ENCODE measurements at places on chromosomes 11 and 22.

GRCh38 chr11:120832481-120833238, 191.2 kb upstream of the TBCEL start:
- DNase-seq: no peak

DNA sequence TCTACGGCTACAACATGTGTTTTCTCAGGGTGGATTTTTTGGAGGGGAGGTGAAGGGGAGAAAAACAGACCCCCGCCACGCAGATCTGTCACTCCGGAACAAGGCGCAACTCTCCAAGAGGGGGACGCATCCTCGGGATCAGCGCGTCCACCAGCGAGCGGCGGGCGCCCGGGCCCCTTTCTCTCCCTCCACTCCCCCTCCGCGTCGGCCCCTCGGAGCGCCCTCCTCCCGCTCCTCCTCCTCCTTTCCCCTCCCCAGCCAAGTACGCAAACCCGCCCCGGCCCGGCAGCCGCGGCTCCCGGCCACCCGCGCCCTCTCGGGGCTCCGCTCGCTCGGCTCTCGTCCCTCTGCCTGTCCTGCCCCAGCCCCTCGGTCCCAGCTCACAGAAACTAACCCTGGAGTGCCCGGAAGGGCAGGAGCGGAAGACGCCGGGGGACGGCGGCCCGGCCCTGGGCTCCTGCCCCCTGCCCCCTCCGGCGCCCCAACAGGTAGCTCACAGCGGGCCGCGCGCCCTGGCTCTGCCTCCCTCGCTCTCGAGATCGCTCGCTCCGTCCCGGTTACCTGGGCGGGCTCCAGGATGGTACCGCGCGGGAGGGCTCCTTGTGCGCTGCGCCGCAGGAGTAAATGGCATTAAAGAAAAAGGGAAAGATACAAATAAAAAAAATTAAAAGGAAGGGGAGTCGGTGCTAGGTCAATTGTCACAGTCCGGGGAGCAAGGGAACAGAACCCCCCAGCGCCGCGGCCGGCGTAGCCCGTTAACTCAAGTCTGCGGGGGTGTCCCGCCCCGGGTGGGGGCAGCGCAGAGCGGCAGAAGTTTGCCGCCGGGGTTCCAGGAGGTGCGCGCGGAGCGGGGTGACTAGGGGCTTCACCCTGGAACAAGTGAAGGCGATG, 131.4 kb upstream of the C11orf58 start:
- DNase-seq: no peak

GRCh38 chr22:29435236-29436136, 2.9 kb upstream of the RFPL1 start:
- DNase-seq: no peak

- DNase-seq: no peak
Measured at GRCh38 chr11:83835423-83835822, 549.3 kb upstream of the CCDC90B start.

DNA sequence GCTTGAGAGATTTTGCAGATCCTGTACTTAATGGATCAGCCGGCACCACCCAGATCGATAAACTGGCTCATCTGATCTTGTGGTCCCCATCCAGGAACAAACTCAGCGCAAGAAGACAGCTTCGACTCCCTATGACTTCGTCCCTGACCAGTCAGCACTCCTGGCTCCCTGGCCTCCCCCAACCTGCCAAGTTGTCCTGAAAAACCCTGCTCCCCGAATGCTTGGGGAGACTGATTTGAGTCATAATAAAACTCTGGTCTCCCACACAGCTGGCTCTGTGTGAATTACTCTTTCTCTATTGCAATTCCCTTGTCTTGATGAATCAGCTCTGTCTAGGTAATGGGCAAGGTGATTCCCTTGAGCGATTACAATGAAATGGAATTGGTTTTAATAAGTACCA, 29.5 kb downstream of the OR2AG2 start:
- DNase-seq: no peak

DNA sequence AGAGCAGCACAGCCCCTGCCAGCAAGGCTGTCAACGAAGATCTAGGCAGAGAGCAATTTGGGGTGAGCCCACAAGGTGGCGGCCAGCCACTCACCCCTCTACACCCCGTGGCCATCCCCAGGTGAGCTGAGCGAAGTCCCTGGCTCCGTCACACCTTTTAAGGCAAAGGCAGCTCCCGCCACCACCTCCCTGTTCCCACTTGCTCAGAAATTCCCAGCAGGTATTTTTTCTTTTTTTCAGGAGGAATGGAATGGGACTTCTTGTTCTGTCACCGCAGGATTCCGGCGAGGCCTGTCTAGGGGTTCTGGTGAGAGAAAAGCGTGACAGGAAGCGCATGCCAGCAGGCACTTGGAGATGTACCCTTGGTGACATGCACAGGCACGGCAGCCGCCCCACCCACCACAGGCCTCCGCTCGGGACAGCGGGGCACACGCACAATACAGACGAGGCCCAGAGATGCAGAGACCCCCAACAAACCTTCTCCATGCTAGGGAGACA, 10.0 kb downstream of the RPL3 start:
- DNase-seq: no peak

DNA sequence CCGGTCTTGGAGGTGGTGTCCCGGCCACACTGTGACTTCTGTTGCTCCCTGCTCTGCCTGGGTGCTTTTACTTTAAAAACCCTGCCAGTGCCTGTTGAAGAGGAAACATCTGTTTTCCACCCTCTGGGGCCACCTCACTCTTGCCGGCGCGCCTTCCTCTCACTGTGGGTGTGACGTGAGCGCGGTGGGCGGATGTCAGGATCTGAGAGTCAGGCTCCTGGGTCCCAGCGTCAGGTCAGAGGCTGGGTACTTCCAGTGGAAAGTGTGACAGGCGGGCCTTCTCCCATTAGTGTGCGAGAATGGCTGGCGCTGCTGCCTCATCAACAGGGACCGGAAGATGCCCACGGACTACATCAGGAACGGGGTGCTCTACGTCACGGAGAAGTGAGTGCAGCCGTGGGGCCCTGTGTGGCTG, 54.2 kb downstream of the GRAMD4 start:
- no peak for DNase-seq

GRCh38 chr11:117075186-117075585, 23.0 kb downstream of the SIK3 start:
- no peak for DNase-seq

DNA sequence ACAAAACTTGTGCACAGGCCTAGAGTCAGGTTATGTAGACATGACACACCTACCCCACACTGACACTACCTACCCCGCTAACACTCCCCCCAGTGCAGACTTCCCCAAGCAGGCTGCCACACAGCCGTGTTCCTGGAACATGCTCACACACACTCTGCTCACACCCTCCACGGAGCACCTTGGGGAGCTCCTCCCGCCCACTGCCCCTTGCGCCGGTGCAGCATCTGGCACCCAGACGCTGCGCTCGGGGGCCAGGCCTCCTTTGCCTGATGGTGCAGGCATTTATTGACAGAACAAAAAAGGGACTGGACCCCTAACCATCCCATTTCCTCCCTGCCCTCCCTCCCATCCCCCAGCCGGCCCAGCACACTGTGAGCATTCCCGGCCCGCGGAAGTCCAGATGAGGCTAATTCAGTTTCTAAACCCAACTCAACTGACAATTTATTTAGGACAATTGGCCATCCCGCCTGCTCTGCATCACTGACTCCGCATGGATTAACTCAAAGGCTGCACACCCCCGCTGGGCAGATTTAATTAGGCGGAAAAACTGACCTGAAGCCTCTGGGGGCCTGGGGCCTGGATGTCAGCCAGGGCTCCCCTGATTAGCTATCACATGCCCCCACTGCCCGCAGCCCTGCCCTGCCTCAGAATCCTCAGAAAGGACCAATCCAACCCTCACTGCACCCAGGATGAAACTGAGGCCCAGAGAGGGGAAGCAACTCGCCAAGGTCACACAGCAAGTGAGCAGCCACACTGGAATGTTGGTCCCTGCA, 30.1 kb downstream of the KCNC1 start:
- no peak for DNase-seq

DNA sequence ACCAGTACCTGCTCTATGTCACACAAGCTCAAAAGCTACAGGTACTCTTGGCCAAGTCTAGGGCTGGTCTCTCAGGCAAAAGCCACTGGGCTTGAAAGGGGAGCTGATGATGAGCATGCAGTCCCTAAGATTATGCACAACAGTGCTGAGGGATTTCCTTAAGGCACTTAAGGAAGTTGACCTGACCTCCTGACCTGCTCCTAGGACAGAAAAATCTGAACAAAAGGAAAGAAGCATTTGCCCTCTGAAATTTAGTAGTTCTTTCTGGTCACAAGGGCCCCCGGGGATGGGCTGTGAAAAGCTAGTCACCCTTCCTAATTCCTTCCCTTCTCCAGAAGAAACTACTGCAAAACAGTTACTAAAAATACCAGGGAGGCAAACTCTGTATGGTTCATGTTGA, 83.6 kb upstream of the PHOX2A start:
- no peak for DNase-seq

- DNase-seq: peak; percentile 23
Measured at GRCh38 chr11:72831521-72832300, 17.5 kb downstream of the ATG16L2 start.

- DNase-seq: no peak
Measured at GRCh38 chr11:19451609-19452008, 210.9 kb upstream of the E2F8 start.

- no peak for DNase-seq
Measured at GRCh38 chr11:116598036-116598435, 174.8 kb downstream of the BUD13 start.

DNA sequence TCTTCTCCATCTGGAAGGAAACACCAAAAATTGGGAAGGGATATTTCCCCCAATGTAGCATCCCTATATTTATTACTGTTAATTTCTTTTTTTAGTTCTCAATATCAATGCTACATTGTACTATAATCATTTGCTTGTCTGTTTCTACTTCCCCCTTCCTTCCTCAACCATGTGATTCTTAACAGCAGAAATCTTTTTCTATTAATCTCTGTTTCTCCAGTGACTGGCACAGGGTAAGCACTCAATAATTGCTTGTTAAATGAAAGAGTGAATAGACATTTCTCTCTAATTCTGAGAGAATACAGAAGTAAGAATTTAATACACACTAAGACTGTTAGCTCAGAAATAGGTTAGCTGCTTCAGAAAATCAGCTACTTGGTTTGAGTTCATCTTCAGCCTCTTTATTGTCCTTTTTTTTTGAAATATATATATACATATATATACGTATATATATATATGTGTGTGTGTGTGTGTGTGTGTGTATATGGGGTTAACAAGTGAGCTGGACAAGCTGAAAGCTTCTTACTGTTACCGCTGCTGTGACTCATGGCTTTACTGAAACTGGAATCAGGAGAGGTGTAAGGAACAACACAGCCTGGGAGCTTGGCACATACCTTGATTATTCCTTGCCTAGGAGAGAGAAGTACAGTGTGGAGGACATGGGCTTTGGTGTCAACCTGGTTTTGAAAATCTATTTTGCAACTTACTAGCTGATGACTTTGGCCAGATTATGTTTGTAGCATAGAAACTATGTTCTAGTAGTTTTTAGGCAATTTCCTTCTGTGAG, 26.2 kb upstream of the PDE3B start:
- DNase-seq: no peak

DNA sequence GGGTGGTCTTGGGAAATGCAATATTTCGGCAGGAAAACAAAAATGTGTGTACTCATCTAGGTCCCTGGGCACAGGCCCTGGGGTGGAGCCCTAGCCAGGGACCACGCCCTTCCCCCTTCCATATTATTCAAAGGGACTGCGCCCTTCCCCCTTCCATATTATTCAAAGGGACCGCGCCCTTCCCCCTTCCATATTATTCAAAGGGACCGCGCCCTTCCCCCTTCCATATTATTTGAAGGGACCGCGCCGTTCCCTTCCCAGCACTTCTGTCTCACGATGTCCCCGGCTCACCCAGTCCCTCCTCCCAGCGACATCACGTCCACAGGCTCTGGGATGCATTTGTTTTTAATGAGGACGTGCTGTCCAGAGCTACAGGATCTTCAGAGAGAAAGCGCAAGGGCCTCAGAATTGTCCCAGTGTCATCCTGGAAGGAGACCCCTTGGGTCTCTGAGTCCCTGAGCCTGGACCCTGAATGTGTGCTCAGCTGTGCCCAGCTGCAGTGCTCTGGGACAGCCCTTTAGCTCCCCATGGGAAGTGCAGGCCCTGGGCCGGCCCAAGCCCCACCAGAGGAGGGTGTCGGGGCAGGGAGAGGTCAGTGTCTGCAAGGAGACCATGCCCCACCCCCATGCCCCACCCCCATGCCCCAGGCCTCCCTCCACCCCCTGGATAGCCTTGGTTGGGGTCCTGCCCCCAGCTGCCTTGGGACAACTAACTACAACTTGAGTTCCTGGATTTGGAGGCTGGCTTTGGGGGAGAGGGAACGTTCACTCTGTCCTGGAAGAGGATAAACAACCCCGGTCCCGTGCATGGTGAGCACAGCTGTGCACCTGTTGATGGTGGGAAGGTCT, 810.0 kb downstream of the BRD1 start:
- DNase-seq: no peak

GRCh38 chr22:41216984-41217383, 11.9 kb downstream of the L3MBTL2 start:
- no peak for DNase-seq

DNA sequence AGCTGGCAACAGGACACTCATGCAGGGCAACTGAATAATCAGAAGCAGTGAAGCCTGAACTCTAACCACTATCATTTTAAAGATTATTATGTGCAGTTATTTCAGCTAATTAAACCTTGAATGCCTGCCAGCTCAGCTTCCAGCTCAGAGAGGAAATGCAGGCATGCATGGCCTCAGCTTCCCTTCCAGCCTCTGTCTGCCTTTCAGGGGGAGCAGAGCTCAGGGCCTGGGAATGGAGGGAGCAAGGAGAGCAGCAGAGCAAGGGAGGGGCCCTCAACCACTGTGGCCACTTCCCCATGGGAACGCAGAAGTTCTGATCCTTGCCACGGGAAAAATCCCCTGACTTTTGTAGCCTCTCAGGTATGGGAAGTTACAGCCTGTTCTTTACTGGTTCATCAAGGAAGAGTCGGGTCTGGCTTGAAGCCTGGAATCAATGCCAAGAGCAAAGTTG, 32.5 kb upstream of the APLNR start:
- no peak for DNase-seq

DNA sequence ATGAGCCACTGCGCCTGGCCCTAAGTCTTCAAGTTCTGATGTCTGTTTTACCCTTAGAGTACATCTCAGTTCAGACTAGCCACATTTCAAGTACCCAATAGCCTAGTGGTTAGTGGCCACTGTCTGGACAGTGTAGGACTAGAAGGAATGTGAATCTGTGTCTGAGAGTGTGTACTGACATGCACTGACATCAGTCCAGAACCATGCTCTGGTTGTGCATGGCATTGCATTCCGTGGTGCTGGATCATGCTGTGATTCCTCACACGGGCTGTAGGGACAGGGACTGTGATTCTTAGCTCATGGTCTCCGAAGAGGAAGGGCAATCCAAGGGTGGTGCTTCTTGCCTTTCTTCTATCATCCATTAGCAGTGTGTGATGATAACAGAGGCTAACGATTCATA, 41.1 kb downstream of the AMOTL1 start:
- no peak for DNase-seq

Measured in NCI-H1436 treated with DMSO at 0.1 percent for 48 hours (cell line).